ENCODE measurements at places on chromosomes 1 and 21.

DNA sequence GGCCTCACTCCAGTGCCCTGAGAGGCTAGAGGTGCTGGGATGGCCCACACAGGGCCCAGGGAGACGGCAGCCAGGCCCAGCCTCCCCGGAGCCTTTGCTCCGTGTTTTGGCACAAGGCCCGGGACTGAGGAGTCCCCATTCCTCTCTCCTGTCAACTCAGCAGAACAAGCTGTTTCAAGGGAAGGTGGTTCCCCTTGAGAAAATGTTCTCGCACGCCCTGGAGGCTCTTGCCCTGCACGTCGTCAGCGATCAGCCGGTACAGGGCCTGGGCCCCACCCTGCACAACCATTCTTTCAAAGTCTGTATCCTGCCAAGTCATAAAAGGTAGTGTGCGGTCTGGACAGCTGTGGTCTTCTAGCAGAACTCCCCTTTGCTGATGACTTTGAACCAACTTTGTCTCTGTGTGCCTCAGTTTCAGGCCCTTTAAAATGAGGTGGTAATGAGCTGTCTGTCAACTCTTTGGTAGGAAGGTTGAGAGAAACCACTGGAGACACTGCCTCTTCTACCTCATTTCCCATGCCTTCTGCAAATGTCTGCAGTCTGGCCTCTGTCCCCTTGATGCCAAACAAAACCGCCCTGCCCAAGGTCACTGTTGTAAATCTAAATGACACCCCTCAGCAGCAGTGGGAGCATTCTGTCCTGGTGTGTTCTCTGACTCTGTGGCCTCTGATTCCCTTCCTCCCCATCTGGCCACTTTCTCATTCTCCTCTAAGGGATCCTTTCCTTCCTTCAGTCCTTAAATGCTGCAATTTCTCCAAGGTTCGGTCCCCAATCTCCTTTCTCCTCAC is 138.6 kb upstream of the JUN start:
- no peak for DNase-seq

DNA sequence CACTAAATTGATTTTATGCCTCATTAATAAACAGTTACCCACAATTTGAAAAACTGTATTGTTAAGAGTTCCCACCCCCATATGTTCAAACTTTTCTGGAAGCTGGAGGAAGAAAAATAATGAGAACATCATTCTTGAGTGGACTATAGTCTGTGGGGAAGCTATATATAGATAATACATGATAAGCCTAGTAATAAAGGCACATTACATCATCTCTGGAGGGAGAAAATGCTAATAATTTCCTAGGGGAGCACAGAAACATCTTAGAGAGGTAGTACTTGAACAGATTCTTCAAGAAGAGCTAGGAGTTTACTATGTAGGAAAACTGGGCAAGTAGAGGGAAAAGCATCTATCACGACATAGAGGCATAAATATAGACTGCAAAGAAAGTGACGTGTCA is 19.6 kb downstream of the CYP2J2 start:
- DNase-seq = no peak

DNA sequence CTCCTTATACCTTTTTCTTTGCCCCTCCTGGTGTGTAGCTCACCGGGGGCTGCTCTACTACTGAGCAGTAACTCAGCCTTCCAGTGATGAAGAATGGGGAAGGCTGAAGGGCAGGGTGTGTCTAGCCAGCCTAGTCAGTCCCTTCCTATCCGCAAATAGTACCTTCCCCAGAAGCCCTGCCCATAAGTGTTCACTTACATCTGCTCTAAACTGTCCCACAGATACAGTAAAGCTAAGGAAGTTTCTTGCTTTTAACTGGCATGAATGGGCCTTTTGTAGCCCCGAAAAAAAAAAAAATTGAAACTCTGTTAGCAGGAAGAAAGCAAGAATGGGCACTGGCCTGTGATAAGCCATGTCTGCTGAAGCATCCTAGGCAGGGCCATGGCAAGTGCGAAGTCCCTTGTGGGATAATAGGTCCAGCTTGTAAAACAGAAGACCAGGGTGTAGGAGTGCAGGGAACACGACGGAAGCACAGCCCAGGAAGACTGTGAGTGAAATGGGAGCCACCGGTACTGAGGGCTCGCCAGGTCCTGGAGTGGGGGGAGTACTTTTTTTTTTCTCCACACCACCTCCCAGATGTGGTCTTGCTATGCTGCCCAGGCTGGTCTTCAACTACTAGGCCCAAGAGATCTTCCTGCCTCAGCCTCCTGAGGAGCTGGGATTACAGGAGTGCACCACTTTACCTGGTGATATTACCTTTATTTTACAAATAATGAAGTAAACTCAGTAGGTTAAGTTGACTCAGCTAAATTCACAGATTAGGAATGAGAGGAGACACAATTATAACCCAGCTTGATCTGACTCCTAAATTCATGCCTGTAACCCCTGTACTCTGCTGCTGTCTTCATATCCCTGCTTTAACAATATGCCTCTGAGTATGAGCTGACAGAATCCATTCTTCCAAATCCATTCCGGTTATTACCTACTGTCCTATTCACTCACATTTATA is 347.5 kb downstream of the SMYD3 start:
- DNase-seq = no peak

DNA sequence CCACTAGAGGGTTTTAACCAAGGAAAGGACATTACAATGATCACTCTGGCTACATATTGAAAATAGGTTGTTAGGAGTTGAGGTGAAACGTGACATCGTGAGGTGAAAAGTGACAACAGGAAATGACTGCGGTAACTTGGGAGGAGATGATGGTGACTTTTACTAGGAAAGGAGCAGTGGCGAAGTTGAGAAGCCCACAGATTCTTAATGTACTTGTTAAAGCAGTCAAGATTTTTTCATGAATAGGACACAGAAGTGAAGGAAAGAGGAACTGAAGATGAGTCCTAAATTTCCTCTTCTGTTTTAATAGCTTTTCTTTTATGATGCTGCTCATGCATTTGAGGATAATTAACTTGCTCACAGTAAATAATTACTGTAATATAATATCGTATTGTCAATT is 59.5 kb downstream of the OMA1 start:
- DNase-seq = no peak

DNA sequence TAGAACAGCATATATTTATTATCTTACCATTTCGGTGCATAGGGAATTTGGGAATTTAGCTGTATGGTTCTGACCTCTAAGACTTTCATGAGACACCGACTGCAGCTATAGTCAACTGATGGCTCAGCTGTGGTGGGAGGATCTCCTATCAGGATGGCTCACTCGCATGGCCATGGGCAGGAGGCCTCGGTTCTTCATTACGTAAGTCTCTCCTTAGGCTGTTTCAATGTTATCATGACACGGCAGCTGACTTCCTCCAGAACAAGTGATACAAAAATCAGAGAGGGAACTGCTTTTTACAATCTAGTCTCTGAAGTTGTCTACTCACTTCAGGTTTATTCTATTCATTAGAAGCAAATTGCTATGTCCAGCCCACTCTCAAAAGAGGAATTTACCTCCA is 13.3 kb upstream of the CAPN8 start:
- DNase-seq = no peak

GRCh38 chr21:43717166-43717853 is 1.6 kb upstream of the PDXK start:
- no peak for DNase-seq

GRCh38 chr1:95093296-95093695 is 20.5 kb upstream of the ALG14 start:
- DNase-seq = no peak

DNA sequence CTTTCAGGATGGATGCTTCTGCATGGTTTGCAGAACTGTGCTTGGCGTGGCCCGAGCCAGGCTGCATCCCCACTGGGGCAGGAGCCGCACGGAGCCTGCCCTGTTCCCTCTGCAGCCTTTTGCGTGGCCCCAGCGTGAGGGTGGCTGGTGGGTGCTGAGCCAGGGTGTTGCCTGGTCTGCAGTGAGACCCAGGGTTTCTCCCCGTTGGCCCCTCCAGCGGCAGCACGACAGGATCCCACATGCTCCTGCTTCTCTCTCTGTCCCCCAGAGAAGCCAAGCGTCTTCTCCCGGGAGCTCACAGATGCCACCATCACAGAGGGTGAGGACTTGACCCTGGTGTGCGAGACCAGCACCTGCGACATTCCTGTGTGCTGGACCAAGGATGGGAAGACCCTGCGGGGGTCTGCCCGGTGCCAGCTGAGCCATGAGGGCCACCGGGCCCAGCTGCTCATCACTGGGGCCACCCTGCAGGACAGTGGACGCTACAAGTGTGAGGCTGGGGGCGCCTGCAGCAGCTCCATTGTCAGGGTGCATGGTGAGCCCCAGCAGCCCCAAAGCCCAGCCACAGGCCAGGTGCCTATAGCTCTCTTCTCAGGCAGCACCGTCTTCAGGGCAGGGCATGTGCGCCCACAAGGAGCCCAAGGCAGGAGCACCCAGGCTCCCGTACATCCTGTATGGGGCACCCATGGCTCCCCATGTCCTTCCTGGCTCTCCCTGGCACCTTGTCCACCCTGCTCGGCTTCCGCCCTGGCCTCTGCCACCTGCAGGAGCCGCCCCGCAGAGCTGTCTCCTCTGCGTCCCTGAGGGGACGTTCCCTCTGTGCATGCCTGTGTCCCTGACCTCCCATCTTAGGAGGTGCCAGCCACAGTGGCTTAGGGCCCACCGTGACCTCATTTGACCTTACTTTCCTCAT is 78.9 kb downstream of the OBSCN start:
- DNase-seq = no peak

GRCh38 chr1:226344441-226345259 is 35.7 kb upstream of the LIN9 start:
- no peak for DNase-seq

DNA sequence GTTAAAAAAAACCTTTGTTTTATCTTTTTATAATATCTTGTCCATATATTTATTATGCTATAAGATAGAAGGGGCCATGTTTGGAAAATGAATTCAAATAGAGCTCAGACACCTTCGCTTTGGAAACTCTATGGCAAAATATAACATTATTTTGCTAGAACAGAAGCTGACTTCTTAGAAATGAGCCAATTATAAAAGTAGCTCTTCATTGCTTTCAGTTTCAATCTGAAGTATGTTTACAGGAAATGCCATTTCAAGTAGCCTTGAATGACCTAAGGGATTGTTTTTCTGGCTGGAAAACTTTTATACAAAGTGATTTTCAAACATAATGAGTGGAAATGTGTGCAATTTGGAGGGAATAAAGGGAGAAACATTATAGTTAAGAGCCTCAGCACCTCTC is 37.8 kb upstream of the GBP5 start:
- DNase-seq = peak; percentile 10

DNA sequence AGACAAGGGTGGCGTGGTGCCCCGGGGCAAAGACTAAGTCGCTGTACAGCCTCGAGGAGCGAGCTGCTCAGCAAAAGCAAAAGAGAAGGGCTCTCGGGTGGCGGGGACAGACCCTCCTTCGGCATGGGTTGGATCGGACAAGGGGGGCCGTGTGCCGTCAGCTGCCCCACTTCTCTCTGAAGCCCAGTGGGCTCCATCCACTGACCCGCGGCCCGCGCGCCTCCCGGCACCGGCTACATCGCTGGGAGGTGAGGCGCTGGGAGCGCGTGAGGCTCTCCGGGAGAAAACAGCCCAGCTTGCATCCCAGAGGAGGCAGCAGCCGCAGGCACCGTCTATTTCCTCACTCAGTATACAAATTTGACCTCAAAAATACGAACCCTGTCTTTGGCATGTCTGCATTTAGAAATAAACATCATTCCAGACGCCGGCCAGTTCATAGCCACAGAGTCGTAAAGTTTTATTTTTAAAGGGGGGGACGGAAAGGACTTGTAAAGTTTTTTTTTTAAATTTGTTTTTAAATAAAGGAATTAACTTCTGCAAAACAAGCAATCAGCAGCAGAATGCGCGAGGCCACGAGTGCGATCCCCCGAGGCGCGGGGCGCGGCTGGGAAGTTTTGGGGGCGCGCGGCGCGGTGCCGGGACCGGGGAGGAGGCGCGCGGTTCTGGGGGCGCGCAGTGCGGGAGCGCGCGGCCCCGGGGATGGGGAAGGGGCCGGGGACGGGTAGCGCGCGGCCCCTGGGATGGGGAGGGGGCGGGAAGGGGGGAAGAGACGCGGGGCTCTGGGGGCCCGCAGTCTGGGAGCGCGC is 689 bp upstream of the GPR137B start:
- DNase-seq = no peak

DNA sequence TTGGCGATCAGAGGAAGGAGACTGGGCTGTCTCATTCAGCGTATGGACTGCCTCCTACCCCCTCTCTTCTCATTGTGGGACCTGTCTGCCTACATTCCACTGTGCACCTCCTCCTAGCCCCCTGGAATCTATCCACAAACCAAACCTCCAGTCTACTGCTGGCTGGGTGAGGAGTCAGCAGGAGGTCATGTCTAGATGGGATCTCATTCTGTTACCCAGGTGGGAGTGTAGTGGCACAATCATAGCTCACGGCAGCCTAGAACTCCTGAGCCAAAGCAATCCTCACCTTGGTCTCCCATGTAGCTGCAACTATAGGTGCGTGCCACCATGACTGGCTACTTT is 18.0 kb upstream of the TTC22 start:
- DNase-seq = no peak

DNA sequence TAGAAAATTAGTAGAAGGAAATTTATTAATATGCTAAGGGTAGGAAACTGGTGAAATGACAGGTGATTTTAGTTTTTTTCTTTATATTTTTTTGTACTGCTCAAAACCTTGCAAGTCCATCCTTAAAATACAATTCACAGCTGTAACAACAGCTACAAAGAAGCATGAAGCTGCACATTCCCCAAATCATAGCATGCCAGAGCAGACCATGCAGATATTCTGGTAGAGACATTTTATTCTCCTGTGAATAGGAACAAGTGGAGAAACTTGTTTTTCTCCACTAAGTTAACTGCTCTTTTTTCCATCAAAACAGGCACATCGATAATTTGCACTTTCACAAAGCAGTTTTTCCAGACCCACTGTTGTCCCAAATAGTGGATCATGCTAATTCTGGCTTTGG is 1125.7 kb downstream of the BRINP3 start:
- DNase-seq = no peak

GRCh38 chr21:22223385-22223784 is 1225.2 kb downstream of the NCAM2 start:
- DNase-seq = no peak

DNA sequence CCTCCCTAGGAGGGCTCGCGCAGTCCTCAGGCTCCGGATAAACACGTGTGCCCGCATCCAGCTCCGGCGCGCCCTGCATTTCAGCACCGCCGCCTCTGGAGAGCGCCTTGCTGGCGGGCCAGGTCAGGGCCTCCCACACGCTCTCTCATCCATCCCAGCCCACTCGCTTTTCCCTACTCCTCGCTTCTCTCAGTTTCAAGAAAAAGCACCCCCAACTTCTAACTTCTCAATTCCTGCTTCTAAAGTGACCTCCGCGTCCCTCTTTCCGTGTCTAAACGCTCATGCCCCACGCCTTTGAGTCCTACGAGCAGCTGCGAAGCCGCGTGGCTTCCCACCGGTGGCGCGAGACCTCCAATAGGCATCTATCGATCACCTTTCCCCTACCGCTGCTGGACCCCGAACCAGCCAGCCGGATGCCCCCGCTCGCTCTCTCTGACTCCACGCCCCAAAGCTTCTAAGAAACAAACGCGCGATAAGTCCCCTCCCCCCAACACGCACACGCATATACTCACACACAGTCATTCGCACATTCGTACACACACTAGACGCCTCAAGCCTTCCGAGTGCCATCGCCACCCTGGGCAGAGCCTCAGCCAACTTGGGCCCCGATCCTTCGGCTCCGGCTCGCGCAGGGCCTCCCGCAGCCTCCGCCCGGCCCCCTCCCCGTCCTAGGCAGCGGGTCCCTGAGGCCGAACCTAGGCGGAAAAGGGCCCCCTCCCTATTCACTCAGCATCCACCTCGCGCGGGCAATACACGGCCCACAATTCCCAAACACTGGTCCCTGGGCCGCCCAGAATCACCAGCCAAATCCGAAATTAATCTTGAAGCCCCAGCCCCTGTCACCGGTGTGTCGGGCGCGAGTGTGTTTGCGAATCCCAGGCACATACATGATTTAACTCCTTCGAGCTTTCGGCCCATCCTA is 1.1 kb downstream of the NMNAT2 start:
- DNase-seq = no peak
